ENCODE measurements at places on chromosomes 2 and 18.

DNA sequence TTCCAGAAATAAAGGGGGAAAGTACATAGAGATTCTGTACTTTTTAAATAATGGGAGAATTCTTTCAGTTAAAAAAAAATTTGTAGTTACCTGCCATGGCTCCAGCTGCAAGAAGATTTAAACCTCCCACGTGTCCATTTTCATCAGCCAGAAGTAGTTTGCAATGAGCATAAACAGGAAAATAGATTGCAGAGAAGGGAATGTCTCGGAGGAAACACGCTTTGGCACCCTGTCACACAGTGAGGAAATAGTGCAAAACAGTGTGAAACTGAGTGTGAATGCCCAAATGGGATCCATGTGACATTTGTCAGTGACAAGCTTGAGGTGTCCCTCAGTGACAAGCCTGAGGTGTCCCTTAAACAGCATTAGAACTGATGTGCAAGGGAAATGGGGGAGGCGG lies 102.7 kb downstream of the SLC25A12 start:
- DNase-seq, result no peak

DNA sequence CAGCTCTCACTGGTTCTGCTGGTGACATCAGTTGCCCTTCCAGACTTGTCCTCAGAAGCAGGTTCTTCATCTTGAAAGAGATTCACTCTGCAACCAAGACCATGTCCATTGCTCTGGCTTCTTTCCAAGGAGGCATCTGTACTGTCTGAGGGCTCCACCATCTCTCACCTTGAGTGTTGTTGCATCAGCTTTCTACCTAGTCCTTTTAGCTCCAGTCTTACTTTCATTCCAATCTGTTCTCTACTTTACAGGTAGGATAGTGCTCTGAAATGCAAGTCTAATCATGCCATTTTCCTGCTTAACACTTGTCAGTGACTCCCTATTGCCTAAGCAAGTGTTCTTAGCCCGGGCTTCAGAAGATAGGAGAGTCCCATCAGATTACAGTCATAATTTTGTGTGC lies 117.7 kb downstream of the EN1 start:
- DNase-seq, result no peak

DNA sequence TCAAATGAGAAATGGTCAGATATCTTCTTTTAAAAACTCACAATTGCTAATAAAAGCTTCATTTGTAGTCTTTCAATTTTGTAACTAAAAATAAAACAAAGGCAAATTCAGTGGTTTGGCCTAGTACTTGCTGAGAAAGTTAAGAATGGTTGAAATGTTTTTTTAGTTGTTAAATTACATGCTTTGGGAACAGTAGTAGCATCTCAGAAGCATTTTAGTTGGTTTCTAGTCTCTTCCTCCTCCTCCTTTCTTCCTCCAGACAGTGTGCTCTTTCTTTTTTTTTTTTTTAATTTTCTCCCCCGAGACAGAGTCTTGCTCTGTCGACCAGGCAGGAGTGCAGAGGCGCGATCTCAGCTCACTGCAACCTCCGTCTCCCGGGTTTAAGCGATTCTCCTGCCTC lies 9.8 kb downstream of the TRAK2 start:
- DNase-seq, result no peak

- no peak for DNase-seq
Observed at GRCh38 chr2:23772684-23773083, 154.2 kb downstream of the ATAD2B start.

DNA sequence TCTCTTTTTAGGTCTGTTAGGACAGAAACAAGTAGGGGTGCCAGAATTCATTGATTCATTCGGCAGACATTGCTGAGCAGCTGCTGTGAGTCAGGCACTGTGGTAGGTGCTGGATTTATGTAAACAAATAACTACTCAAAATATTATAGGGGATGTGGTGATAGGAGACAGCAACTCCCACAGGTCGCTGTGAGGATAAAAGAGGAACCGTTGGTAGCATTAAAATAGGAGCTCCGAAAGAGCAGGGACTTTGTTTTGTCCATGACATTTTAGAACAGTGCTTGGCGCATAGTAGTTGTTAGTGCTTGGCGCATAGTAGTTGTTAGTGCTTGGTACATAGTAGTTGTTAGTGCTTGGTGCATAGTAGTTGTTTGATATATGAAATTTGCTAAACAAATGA lies 29.2 kb downstream of the ATP6V1C2 start:
- no peak for DNase-seq

GRCh38 chr2:38215993-38216392 lies 140.0 kb upstream of the CYP1B1 start:
- no peak for DNase-seq

- DNase-seq, result no peak
Observed at GRCh38 chr18:10232062-10232461, 222.4 kb upstream of the APCDD1 start.

DNA sequence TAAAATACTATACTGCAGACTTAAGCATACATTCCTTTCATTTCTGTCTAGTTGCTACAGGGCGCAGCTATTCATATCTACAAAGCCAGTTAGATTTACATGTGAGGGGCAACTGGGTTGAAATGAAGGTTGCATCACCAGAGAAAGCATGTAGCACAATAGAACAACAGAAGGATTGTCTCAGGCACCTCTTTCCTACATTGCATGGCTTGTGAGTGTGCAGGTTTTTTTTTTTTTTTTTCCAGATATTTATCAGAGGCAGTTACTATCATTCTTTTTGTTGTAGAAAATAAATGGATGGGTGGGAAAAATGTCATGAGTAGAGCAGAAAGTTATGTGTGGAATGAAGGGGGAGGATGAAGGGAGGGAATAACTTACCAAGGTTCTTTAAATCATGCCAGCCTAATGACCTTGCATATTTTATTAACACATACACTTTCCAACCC lies 86.8 kb downstream of the ERBB4 start:
- no peak for DNase-seq

- DNase-seq, result no peak
Observed at GRCh38 chr2:96916156-96916630, 46.3 kb upstream of the SEMA4C start.

- peak; percentile 65 for DNase-seq
Observed at GRCh38 chr2:164737612-164738081, 104.0 kb downstream of the COBLL1 start.

DNA sequence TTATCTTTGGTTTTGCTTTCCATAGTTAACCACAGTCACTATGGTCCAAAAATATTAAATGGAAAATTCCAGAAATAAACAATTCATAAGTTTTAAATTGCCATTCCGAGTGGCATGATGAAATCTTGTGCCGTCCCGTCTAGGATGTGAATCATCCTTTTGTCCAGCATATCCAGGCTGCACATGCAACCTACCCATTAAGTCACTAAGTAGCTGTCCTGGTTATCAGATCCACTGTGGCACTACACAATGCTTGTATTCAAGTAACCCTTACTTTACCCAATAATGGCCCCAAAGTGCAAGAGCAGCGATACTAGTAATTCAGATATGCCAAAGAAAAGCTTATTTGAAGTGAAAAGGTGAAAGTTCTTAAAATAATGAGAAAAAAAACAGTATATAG lies 10.7 kb downstream of the USP34 start:
- DNase-seq, result no peak

GRCh38 chr2:96870626-96871255 lies 861 bp upstream of the SEMA4C start:
- no peak for DNase-seq

GRCh38 chr2:3043726-3044125 lies 333.9 kb downstream of the EIPR1 start:
- no peak for DNase-seq

DNA sequence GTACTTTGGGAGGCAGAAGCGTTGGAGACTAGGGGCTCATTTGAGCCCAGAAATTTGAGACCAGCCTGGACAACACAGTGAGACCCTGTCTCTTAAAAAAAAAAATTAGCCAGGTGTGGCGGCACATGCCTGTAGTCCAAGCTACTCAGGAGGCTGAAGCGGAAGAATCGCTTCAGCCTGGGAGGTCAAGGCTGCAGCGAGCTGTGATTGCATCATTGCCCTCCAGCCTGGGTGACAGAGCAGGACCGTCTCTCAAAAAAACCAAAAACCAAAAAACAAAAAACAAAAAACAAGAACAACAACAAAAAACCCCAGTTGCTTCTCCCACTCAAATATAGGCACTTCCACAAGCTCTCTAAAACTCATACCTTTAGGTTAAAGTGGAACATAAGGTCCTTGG lies 27.4 kb upstream of the ADCYAP1 start:
- no peak for DNase-seq

GRCh38 chr2:24360050-24360962 lies at the start of gene ITSN2:
Gene ITSN2, minus strand, starts transcription at chr2:24360536. Its CDS starts 32,454 bp downstream, at chr2:24328082.
- peak; percentile 89 for DNase-seq

- DNase-seq, result no peak
Observed at GRCh38 chr2:160114020-160114419, 51.6 kb upstream of the PLA2R1 start.

GRCh38 chr18:47582093-47582492 lies 330.6 kb upstream of the SKOR2 start:
- no peak for DNase-seq

DNA sequence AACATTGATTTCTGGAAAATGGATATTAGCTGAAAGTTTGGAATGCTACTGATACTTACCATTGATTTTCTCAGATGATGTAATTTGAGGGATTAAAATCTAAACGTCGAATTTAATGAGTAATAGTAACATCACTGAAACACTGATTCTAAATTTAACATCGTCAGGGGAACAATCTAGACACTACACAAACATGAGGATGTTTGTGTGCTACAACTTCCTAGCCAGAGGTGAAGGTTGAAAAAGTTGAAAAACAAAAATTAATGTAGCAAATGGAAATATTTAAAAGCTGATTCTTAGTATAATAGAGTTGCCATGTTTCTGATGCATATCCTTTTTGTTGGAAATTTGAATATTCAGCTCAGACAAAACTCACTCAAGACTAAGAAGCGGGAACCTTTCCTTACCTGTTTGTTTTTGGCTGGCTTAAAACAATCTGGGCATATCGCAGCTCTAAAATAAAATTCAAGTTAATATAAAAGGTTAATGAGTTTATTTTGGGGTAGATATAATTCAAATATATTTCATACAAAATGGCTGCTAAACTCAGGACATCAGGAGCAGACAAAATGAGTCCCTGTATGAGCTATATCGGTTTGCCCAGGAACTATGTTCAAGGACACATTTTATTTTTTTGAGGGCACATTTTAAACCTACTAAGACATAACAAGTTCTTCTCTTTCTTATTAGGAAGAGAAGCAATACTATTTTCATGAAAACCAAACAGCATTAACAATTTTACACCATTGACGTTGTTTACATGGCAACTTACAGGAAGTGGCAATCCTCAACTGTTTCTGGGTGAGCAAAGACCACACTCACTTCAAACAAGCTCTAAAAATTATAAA lies 52.6 kb upstream of the PEX13 start:
- no peak for DNase-seq

GRCh38 chr2:226211439-226211838 lies 588.2 kb downstream of the IRS1 start:
- no peak for DNase-seq

DNA sequence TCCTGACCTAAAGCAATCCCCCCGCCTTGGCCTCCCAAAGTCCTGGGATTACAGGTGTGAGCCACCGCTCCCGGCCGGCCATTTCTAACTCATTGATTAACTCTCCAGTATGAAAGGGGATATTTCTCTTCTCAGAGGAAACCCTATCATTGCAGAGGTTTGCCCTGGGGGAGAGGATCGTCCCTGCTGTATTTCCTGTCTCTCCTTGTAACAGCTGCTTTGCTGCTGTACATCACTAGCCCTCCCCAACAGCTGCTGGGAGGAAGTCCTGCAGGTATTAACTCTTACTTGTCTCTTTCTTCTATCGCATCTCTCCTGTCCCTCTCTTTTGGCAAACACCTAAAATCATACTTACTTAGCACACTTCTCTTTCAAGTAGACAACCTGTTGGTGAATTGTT lies 219.0 kb upstream of the DSEL start:
- DNase-seq, result no peak

DNA sequence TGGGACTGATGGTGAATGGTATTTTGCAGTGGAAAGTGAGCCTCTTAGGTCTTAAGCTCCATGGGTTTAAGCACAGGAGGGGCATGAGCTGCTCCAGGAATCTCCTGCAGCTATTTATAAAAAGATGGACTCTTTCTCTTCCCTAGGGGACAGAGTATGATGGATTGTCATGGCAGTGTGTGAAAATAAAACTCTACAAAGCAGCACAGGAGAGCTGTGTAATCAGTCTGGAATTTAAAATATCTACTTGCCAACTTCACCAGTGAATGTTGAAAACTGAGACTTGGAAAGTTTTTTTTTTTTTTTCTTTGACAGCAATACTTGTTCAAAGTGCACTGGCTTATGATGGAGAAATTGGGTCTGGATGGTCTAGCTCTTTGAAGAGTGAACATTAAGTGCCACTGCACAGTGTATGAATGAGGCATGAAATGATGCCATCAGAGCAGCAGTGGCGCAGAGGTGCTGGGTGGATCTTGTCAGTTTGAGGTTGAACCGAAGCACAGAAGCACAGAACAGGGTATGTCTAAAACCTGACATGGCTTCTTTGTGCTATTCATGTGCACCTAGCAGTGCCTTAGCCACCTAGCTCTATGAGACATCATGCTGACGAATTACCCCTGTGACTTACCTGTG lies 245.4 kb downstream of the PTPRM start:
- no peak for DNase-seq

DNA sequence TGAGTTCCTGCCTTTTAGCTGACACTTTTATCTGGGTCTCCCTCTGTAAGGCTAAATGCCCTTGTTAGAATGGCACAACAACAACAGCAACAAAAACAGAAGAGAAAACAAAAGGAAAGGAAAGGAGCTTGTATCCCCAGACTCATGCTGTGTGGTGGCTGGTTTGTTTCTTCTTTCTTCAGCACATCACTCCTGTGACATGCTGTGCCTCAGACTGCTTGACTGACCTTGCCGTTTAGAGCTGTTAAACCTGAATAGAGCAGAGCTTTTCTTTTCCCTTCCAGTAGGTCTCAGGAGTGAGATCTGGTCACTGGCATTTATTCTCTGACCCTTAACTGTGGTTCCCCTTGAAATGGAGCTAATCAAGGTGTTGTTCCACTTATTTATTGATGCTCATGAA lies 18.9 kb downstream of the GALNT13 start:
- no peak for DNase-seq

- no peak for DNase-seq
Observed at GRCh38 chr2:101501443-101501842, 26.5 kb upstream of the RFX8 start.

GRCh38 chr2:30798536-30798991 lies 8.7 kb downstream of the CAPN13 start:
- DNase-seq, result no peak

GRCh38 chr2:236015171-236015570 lies 153.0 kb downstream of the GBX2 start:
- DNase-seq, result no peak
